ENCODE measurements at places on chromosomes 3 and 15.

DNA sequence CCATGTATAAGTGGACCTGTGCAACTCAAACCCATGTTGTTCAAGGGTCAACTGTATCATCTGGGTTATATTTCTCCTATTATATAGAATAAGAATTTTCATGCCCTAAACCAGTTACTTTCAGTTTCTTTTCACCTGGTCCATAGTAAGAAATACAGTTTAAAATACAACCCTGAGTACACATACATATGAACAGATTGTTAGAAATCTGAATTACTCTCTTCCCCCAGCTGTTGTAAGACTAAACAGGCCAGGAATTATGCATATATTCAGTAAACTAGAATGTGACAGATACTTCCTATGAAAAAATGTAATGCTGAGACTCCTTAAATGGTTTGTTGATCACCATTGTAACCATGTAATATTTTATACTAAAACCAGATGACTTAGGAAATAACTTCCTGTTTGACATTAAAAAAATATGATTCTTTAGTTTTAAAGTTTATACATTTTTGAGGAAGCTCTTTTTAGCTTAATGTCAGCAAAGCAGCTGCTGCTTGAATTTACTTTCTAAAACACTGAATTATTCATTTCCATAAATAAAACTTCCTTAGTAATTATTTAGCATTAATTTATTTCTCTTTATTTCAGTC, 52.5 kb upstream of the ZCWPW2 start:
- DNase-seq: no peak

DNA sequence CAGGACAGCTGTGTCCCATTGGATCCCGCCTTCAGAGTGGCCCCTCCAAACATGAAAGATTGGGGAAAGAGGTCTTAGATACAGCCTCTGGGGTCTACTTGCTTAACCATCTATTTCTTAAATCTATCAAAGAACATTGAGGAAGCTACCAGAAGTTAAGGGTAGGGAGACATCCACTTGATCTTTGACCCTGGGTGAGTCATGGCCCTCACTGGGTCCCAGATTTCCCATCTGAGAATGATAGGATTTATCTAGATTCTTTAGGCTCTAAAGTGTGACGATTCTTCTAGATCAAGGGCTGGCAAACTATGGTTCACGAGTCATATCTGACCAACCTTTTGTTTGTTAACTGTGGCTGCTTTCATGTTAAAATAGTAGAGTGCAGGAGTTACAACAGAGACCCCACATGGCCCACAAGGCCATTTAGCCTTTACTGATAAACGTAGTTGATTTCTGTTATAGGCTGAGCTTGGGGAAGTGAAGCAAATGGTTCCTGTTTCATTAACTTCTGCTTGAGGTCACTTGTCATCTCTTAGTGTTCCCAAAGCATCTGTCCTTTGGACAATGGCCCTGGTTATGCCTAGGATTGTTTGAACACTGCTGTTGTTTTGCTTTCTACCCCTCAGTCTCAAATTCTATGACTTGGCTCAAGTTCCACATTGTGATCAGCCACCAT, 8.0 kb downstream of the MUC13 start:
- no peak for DNase-seq

DNA sequence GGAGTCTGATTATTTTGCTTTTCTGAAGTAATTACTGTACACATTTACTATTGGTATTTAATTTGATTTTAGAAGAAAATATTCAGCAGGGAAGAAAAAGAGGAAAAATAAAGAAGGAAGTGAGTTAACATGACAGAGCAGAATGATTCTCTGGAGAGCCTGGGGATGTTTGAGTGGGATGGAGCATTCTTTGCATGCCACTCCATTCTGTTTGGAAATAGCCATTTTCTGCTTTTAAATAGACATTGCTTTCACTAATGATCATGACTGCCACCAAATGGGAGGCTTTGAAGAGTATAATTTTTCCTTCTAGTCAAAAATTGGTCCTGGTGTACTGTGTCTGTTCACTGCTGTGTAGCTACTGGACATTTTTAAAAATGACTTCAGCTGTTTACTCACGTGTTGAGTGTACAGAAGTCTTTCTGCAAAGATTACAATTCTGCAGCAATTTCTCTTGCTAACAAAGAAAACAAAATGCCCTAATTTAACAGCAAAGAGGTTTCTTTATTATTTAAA, 196.1 kb downstream of the RYR3 start:
- DNase-seq: no peak

DNA sequence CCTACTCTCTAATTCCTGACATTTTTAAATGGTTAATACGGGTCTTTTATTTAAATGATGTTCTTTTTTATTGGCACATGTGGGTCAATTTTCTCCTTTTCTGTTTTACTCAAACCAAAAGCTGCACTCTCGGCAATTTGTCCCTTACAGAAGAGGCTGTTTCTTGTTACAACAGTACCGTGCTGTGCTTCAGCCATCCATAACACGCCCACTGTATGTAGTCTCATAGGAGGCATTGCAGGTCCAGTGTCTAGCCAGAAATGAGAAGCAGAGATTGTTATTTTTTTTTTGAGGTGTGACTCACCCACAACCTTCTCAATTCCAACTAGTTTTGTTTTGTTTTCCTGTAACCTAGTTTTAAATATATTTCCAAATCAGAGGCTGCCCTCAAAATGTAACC, 164.6 kb downstream of the GMNC start:
- no peak for DNase-seq

- DNase-seq: no peak
Measured at GRCh38 chr15:69849232-69849610, 248.5 kb downstream of the TLE3 start.

GRCh38 chr15:39365161-39365560, 215.7 kb upstream of the THBS1 start:
- no peak for DNase-seq

- DNase-seq: no peak
Measured at GRCh38 chr3:127078626-127079025, 95.7 kb downstream of the PLXNA1 start.

DNA sequence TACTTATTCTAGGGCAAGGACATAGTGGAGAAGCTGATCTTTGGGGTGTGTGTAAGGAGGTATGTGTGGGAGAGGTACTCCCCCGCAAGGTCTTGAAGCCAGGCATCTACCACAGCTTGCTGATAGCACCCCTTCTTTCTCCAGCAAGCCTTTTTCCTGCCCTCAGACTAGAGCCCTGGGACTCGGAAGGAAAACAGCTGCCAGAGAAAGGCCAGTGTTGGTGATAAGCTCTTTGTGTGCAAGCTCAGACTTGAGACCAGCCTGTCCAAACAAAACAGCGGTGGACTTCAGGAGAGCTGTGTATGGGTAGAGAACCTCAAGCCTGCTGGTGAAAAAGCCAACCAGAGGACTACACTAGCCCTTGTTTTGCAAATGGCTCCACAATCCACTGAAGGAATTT, 1028.6 kb downstream of the MCTP2 start:
- DNase-seq: no peak

DNA sequence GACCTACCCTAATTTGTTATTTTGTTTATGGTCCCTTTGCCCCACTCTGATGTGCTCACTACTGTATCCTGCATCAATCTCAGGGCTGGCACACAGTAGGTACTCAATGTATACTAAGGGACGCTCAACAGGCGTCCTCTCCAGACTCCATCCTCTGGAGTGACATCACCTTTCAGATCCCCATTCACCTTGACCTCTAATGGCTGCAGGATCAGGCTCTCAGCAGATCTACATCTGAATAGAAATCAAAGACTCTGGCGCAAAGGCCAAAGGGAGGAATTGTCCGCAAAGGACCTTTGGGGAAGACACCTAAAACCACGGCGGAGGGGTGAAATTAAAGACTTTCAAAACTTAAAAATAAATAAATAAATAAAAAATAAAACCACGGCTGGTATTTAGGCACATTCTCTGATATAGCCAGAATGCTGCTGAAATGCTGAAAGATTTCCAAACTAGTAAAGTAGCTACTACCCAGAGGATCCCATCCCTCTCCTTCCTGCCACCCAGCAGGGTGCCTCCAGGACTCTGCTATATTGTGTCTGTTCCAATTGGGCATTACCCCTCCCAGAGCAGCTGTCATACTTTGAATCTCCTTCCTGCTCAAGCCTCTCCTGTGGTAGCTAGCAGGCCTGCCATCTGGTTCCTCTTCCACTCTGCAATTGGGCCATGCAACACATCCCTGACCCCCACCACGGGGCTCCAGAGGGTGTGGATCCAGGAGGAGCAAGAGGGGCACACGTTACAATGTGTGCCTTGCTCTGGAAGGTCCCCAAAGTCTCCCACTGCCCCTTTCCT, 6.1 kb downstream of the SHF start:
- no peak for DNase-seq

DNA sequence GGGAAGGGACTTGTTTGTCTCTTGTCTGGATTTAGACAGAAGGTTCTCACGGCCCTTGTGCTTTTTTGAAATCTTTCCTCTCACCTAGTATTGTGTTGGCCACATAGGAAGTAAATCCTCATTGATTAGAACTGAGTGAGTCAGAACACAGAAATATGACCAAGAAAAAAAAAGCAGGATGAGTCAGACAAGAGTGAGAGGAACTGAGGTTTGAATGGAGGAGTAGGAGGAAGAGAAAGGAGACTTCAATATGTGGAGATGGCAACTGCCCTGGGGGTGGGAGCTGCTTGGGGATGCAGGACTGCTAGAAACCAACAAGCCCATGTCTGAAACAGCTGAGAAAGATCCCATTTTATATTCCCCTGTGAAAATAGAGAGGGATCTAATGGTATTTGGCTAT, 194.1 kb upstream of the ZBTB20 start:
- no peak for DNase-seq

- no peak for DNase-seq
Measured at GRCh38 chr3:139518306-139518705, 21.2 kb downstream of the RBP1 start.

DNA sequence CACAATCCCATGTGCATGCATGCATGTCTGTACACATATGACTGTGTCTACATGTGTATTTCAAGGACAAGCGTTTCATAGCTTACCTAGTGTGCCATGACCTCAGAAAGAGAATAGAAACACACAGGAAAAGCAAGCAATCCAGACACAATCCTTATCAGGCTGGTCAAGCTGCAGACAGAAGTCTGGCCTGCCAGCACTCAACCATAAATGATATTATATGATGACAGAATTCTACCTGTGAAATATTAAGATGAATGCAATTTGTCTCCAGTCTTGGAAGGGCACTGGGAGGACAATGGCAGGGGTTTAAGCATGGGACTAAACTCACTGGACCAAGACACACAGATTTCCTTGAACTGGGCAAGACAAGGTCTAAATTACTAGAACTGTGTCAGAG, 50.9 kb upstream of the ARL6 start:
- DNase-seq: no peak

DNA sequence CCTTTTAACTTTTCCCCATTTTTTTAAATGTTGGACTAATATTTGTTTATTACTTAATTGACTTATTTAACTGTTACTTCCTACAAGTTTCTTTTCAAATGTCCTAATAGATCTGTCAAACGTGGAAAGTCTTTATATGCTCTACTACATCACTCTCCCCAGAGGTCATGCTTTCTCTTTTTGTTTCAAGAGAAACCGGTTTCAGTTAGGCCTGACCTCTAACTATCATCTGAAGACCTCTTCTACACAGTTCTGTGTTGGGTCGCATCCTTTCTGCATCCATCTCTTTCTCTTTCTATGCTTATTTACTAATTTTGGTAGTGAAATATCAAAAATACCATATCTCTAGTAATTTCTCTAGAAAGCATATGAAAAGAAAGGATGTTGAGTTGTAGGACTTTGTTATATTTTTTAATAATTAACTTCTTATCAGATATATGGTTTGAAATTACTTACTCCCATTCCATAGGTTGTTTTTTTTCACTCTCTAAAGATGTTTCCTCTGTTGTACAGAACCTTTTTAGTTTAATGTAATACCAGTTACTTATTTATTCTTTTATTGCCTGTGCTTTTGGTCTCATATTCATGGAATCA, 781.2 kb upstream of the ARPP21 start:
- no peak for DNase-seq

GRCh38 chr3:147775816-147776530, 366.8 kb downstream of the ZIC1 start:
- no peak for DNase-seq

- no peak for DNase-seq
Measured at GRCh38 chr3:171649911-171650592, 160.2 kb downstream of the PLD1 start.

DNA sequence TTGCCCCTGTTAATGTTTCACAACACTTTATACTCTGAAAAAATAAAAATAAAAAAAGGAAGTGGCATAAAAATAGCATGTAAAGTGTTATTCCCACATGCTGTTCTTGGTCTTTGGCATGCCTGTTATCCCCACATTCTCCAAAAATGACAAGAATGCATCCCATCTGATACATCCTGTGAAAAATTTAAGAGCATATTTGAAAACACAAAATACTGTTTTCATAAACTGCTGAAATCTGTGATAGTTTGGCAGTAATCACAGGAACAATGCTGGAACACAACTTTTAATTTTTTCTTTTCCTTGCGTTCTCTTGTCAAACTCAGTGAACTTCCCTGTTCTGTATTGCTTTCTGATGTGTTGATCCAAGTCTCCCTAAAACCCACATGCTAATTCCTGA, 288.8 kb downstream of the ROBO2 start:
- no peak for DNase-seq

- DNase-seq: no peak
Measured at GRCh38 chr15:97115761-97116070, 785.2 kb downstream of the NR2F2 start.

- DNase-seq: no peak
Measured at GRCh38 chr3:106577241-106577640, 708.4 kb upstream of the CBLB start.

GRCh38 chr3:187281191-187281714, 10.3 kb downstream of the MASP1 start:
- no peak for DNase-seq

GRCh38 chr3:184694716-184695115, 17.1 kb downstream of the MAGEF1 start:
- DNase-seq: no peak

GRCh38 chr15:64858021-64858575, 16.4 kb downstream of the PLEKHO2 start:
- no peak for DNase-seq

- no peak for DNase-seq
Measured at GRCh38 chr3:186137051-186137685, 28.3 kb upstream of the ETV5 start.

DNA sequence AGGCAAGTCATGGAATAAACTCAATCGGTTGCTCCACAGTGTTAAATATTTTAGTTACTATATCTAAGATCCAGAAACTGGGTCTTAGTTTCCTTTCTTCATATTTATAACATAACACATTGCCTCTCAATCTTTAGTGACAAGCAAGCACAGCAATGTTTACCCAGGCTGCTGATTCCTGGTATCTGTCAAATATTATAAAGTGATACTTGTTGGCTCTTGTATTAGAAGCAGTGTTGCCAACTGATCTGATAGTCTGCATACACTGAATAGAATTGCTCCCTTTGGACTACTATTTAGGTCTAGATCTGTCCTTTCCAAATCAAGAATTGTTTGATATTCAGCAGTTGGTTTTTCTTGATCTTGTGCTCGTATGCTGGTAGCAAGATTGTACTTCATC, 7.2 kb upstream of the HHLA2 start:
- no peak for DNase-seq

- DNase-seq: no peak
Measured at GRCh38 chr3:106768941-106769480, 608.2 kb upstream of the CCDC54 start.

- DNase-seq: no peak
Measured at GRCh38 chr3:184559336-184559735, 2.2 kb upstream of the EPHB3 start.
